ENCODE measurements at places on chromosomes 5 and 9.

GRCh38 chr5:125609011-125609410, 814.2 kb upstream of the GRAMD2B start:
- no peak for DNase-seq

DNA sequence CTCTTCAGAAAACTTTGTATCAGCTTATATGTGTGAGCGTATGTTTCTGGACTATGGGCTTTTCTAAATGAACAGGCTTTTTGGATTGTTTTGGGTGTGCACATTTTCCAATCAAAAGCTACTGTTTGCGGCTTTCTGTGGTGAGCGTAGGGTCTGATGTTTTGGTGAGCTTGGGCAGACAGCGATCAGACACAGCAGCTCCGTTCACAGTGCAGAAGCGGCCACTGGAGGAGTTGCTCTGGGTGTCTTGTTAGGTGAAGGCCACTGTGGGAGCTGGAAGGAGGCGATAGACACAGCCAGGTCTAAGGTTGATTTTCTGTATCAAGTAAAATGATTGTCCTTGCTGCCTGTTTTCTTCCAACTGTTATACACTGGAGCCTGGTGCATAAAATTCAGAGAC, 11.1 kb downstream of the PRRC2B start:
- no peak for DNase-seq

DNA sequence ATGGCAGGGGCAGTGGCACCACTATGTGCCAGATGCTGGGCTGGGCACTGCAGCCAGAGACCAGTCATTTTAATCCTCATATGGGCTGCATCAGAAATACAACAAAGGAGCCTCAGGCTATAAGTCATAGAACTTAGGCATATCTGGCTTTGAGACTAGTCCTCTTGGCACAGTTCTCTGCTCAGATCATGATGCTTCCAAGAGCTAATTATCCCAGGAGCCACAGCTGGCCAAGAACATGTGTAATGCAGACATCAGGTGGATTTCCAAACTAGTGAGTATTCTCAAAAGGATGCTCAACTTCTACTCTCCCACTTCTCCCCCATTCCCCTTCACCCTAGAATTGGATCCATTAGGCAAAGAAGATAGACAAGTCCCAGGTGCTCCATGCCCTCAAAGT, 562.2 kb upstream of the TRPC7 start:
- DNase-seq = no peak

GRCh38 chr5:177995691-177996595, at the start of gene PROP1:
PROP1 (minus strand) TSS chr5:177996242; CDS start chr5:177995933, 309 bp downstream.
- no peak for DNase-seq

DNA sequence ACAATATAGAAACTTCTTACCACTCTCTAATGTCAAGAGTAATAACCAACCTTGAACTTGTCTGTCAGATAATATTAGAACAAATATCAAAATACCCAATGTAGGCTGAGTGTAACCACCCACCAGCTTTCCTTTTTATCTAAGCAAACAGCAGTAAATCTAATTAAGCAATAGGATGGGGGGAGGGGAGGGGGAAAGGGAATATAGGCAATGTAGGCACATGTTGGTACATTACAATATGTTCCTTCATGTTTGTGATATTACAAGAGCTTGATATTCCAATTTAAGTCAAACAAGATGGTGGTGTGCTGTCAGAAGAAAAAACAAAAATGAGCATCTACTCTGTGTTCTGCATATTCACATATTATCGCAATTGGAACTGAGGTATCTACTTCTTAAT, 158.2 kb downstream of the DENND1A start:
- DNase-seq = no peak
